Adrenal gland (tissue), 19 donors: ENCODE measurements at places on chromosomes 1 and 21. TPM values are rescaled to one million over a fixed set of nuclear protein-coding genes. Genes with fewer than 3 reads are reported as not detected.

PDZK1IP1 gene
- 12.4 TPM for total RNA-seq

LAD1 gene
- not detected for total RNA-seq

PTPRC gene
- 6.0 TPM for total RNA-seq

PRPF38A gene
- 31.1 TPM for total RNA-seq

ADAM30 gene
- total RNA-seq: not detected

GRCh38 chr1:225746361-225747179 is 31.1 kb upstream of the SRP9 start:
- H3K36me3 ChIP-seq: no peaks in the 10 kb centered on the region
- no peaks in the 10 kb centered on the region for H3K27me3 ChIP-seq
- DNase-seq: peak; percentile 65

- no peak for DNase-seq
- no peaks in the 10 kb centered on the region for H3K27me3 ChIP-seq
- H3K36me3 ChIP-seq: no peaks in the 10 kb centered on the region
- no peak overlapping the region for H3K27ac ChIP-seq
These were observed 43.2 kb upstream of the VAMP3 start for GRCh38 chr1:7727809-7728471.

GRCh38 chr1:151547119-151547899 is 7.2 kb downstream of the TUFT1 start:
- peaks cover 20% of the 10 kb centered on the region for H3K4me1 ChIP-seq
- no peaks in the 10 kb centered on the region for H3K36me3 ChIP-seq
- H3K27ac ChIP-seq: peak overlapping the region; percentile 30
- H3K27me3 ChIP-seq: no peaks in the 10 kb centered on the region

DNA sequence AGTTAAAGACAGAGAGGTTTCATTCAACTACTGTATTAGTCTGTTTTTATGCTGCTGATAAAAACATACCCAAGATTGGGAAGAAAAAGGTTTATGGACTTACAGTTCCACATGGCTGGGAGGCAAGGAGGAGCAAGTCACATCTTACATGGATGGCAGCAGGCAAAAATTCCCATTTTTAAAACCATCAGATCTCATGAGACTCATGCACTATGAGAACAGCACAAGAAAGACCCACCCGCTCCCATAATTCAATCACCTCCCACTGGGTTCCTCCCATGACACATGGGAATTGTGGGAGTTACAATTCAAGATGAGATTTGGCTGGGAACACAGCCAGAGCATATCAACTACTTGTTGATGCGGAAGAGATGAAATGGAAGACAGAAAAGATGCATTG is 9.2 kb downstream of the GPR161 start:
- H3K4me1 ChIP-seq: no peaks in the 10 kb centered on the region
- no peaks in the 10 kb centered on the region for H3K36me3 ChIP-seq
- no peaks in the 10 kb centered on the region for H3K27me3 ChIP-seq
- DNase-seq: no peak
- no peak overlapping the region for H3K4me3 ChIP-seq

- H3K27ac ChIP-seq: no peak overlapping the region
- H3K4me1 ChIP-seq: peaks cover 54% of the 10 kb centered on the region
- DNase-seq: no peak
These were observed 28.4 kb downstream of the AK2 start for GRCh38 chr1:33008051-33008914.

- H3K4me3 ChIP-seq: no peak within 1 kb of the TSS
- DNase-seq: peak; percentile 75
- H3K4me1 ChIP-seq: no peaks in the 10 kb centered on the region
- no peaks in the 10 kb centered on the region for H3K27me3 ChIP-seq
These were observed at the start of gene RGS7 for GRCh38 chr1:241356519-241357365. TSS of gene RGS7 (minus strand) at chr1:241357205.

DNA sequence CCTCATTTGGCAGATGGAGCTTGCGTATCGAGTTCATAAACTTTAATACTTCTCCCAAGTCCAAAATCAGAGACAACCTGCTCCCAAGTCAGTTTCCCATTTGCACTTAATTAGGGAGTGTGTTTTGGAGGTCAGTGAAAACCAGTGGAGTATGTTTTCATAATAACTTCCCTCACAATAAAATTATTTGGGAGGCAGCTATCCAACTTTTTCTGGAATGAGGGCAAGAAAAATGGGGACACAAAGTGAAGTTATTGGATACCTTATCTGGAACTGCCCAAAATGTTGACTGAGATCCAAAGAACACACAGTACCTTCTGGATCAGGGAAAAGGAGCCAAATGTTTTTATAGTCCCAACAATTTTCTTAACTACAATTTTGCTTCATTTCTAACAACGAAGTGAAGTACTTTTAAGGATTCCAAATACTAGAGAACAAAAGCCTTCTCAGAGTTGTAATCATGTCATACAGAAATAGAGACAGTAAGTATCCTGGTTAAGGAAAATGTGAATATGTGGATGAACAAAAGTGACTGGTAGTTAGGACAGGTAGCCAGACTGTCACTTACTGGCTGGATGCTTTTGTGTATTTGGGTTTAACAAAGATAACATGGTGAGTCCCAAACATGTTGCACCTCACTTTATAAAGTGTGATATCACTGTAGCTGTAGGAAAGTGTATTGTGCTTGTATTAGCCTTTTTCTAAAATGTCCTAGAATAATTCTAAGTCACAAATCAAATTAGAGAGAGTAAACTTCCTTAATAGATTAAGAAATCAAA is 325.0 kb downstream of the HLX start:
- no peak overlapping the region for H3K27ac ChIP-seq

DNA sequence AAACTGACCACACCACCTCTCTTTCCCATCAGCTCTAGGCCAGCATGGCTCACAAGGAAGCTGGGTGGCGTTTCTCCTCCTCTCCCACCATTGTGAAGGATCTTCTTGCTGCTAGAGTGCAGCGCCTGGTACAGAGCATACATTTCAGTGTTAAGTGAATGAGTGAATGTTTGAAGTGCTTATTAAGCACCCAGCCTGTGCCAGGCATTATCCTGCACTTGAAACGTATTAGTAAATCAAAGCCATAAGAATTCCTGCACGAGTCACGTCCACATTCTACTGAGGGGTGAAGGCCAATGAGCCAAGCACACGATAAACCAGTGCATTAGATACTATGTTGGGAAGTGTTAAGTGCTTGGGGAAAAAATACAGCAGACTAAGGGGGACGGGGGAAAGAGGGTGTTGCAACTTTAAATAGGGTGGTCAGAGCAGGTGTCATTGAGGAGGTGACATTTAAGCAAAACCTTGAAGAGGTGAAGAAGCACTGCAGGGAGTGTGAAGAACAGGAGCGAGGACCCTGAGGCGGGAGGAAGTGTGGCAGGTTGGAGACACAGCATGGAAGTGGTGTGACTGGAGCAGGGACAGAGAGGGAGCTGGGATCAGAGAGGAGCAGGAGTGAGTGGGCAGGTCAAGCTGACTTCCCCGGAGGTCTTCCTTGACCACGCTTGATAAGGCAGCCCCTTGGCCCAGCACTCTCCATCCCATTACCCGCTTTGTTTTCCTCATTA is 48.5 kb upstream of the LRRN2 start:
- no peaks in the 10 kb centered on the region for H3K36me3 ChIP-seq
- no peak overlapping the region for H3K4me3 ChIP-seq
- no peaks in the 10 kb centered on the region for H3K4me1 ChIP-seq
- no peak overlapping the region for H3K27ac ChIP-seq
- no peaks in the 10 kb centered on the region for H3K27me3 ChIP-seq

- H3K4me1 ChIP-seq: no peaks in the 10 kb centered on the region
- no peak overlapping the region for H3K4me3 ChIP-seq
- no peaks in the 10 kb centered on the region for H3K36me3 ChIP-seq
- DNase-seq: peak; percentile 33
These were observed 46.0 kb downstream of the GRHL3 start for GRCh38 chr1:24364975-24365678.

DNA sequence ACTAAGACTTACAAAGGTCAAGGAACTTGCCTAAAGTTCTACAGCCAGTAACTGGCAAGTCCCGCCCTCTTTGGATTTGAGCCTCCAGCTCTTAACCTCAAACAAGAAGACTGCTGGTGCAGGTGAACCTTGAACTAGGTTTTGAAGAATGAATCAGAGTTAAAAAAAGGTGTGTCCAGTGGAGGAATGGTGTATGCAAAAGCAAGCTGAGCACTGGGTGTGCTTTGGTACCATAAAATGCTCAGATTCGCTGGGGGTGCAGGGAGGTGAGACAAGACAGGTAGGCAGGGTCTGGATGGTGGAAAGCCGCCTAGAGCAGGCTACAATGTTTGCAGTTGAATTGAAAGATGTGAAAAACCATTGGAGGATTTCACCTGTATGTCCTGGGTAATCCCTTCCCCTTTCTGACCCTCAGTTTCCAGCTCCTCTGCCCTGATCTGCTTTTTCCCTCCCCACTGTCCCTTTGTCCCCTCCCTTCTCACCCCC is 39.8 kb downstream of the FOXD2 start:
- H3K4me1 ChIP-seq: no peaks in the 10 kb centered on the region
- H3K27ac ChIP-seq: no peak overlapping the region

DNA sequence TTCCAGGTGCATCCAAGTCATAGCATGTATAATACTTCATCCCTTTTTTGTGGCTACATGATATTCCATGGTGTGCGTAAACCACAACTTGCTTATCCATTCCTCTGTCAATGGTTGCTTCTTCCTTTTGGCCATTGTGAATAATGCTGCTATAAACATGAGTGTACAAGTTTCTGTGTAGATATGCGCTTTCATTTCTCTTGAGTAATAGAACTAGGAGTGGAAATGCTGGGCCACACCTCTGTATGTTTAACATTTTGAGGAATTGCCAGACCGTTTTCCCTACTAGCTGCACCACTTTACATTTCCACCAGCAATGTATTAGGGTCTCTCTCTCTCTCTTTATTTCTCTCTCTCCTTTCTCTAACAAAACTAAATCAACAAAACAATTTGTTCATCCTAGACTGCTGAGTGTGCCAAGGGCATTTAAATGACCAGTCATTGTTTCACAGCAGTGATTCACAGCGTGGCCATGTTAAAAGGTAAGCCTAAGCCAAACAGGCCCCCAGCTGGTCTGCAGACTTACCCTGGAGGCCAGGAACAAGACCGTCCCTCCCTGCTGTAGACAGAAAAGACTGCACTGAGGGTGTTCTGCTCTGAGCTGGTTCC is 53.2 kb upstream of the LYST start:
- peak; percentile 53 for DNase-seq
- peak overlapping the region; percentile 39 for H3K27ac ChIP-seq
- no peaks in the 10 kb centered on the region for H3K36me3 ChIP-seq

DNA sequence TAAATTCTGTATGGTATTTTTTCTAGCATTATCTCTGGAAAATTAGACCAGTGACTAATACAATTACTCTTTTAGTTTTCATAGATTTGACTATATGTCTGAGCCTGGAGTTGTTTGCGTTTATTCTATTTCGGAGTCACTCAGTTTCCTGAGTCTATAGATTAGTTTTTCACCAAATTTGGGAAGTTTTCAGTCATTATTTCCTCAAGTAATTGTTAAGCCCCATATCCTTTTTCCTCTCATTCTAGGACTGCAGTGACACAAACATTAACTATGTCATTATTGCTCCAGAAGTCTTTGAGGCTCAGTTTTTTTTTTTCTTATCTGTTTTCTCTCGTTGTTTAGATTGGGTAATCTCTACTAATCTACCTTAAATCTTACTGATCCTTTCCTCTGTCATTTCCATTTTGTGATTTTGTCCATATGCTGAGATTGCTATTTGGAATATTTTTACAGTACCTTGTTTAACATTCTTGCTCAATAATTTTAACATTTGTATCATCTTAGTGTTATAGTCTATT is 886.2 kb downstream of the LTN1 start:
- H3K4me1 ChIP-seq: no peaks in the 10 kb centered on the region
- H3K4me3 ChIP-seq: no peak overlapping the region
- no peaks in the 10 kb centered on the region for H3K27me3 ChIP-seq
- no peaks in the 10 kb centered on the region for H3K36me3 ChIP-seq
- no peak for DNase-seq

DNA sequence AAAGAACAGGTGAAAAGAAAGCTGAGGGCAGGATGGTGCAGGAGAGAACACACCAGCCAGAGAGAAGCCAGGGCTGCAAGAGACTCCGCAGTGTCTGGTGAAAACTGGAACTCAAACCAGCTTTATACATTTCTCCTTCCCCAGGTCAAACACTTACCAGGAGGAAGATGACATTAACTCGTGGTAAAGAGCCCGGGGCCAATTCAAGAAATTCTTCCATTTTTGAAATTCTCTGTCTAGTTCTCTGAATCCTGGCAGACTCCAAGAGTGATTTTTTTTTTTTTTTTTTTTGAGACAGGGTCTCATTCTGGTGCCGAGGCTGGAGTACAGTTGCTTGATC is 25.8 kb upstream of the SIPA1L2 start:
- H3K36me3 ChIP-seq: no peaks in the 10 kb centered on the region
- no peaks in the 10 kb centered on the region for H3K27me3 ChIP-seq
- no peak for DNase-seq
- H3K4me1 ChIP-seq: no peaks in the 10 kb centered on the region
- H3K4me3 ChIP-seq: no peak overlapping the region
- no peak overlapping the region for H3K27ac ChIP-seq

- H3K36me3 ChIP-seq: peaks cover 12% of the 10 kb centered on the region
- H3K4me3 ChIP-seq: no peak overlapping the region
- H3K27me3 ChIP-seq: no peaks in the 10 kb centered on the region
- no peak overlapping the region for H3K27ac ChIP-seq
- H3K4me1 ChIP-seq: no peaks in the 10 kb centered on the region
These were observed 6.4 kb upstream of the TMCO2 start for GRCh38 chr1:40241362-40241761.

DNA sequence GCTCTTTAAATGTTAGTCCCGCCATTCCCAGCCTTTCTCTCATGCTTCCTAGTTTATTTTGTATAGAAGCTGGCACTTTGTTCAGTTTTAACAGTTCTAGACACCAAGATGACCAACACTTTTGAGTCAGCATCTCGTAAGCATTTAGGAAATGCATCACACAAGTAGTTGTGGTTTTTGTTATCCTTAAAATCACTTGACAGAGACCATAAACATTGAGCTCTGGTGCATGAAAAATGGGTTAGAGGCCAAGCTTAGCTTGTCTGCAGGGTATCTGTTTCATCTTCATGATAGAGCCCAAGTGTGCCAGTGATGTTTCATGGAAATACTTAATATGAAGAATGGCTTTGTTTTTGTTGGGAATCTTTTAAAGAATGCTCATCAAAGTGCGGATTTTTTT is 159.7 kb downstream of the DISP1 start:
- no peak for DNase-seq
- H3K27me3 ChIP-seq: no peaks in the 10 kb centered on the region
- H3K4me3 ChIP-seq: no peak overlapping the region
- H3K4me1 ChIP-seq: peaks cover 21% of the 10 kb centered on the region
- H3K27ac ChIP-seq: no peak overlapping the region

DNA sequence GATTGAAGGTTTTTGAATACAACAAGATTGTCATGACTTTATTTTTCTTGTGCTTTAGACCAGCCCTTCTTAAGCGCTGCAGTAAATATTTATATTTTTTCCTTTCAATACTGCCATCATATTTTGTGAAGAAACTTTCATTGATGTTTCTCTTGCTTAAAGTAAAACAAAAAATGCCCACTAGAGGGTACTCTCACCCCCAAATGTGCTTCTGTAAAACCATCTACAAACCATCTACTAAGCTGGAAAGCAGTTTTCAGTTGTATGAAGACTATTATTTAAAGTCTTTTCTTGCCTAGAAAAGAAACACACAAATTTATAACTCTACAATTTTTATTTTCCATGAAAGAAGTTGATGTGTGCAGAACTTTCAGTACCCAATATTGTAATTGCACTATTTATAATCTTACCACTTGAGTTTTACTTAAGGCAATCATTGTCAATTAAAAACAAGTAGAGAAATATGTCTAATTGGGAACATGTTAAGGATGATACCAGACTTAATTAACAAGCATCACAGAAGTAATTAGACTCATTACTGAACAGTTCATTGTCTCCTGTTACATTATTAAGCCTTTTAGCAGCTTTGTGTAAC is 10.7 kb downstream of the LEPR start:
- no peaks in the 10 kb centered on the region for H3K27me3 ChIP-seq
- H3K4me1 ChIP-seq: peaks cover 14% of the 10 kb centered on the region
- H3K36me3 ChIP-seq: no peaks in the 10 kb centered on the region
